ENCODE measurements at places on chromosomes 13 and 19. TPM values are rescaled to one million over a fixed set of nuclear protein-coding genes. Genes with fewer than 3 reads are reported as not detected.

DNA sequence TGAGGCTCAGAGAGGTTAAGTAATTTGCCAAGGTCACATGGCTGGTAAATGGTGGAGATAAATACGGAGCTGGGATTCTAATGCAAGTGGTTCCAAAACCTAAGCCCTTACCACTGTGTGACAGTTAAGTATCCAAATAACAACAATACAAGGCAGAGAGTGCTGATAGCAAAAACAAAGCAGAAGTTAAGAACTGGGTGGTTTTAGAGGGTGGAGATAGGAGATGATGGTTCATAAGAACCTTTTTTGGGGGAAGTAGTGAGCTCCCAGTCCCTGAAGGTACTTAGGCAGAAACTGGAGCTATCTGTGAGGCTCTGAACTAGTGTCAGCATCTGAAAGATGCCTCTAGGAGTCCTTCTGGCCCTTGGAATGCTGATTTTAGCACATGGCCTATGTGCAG, 56.2 kb upstream of the UBE2L5 start:
- no peak for DNase-seq

DNA sequence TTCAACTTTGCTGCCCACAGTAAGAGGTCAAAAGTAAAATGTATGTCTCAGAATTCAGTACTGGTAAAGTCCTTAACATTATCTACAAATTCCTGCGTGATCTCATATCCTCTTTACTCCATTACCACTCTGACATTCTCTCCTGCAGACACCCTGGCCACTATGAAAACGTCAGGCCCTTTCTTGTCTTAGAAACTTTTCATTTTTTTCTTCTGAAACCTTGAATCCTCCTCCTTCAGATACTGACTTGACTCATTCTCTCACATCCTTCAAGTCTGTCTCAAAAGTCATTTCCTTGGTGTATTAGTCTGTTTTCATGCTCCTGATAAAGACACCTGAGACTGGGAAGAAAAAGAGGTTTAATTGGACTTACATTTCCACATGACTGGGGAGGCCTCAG, 262.3 kb downstream of the POU4F1 start:
- no peak for DNase-seq

GRCh38 chr19:31553846-31554215, 204.6 kb upstream of the TSHZ3 start:
- no peak for DNase-seq

- DNase-seq: no peak
Measured at GRCh38 chr13:50078895-50079654, 63.8 kb downstream of the KCNRG start.

DNA sequence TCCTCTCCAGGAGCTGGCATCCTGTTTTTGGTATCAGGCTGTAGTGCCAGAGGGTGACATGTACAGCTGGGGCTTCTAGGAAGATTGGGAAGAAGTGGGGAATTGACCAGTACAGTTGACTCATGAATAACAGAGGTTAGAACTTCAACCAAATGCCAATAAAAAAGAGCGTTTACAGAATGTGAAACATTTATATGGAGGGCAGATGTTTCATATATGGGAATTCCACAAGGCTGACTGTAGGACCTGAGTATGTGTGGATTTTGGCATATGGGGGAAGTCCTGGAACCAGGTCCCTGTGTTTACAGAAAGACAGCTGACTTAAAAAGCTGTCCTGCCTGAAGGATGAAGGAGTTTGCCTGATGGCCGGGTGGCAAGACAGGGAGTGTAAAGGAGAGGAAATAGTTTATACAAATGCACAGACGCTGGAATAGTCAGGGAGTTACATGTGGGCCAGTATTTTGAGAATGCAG, 5.2 kb downstream of the CHAMP1 start:
- DNase-seq: no peak

BST2 gene
- 2.7 TPM for total RNA-seq

TMEM150B gene
- not detected for total RNA-seq

METTL21C gene
- not detected for total RNA-seq

CBY2 gene
- total RNA-seq: not detected

MAST1 gene
- 11.9 TPM for total RNA-seq

DNA sequence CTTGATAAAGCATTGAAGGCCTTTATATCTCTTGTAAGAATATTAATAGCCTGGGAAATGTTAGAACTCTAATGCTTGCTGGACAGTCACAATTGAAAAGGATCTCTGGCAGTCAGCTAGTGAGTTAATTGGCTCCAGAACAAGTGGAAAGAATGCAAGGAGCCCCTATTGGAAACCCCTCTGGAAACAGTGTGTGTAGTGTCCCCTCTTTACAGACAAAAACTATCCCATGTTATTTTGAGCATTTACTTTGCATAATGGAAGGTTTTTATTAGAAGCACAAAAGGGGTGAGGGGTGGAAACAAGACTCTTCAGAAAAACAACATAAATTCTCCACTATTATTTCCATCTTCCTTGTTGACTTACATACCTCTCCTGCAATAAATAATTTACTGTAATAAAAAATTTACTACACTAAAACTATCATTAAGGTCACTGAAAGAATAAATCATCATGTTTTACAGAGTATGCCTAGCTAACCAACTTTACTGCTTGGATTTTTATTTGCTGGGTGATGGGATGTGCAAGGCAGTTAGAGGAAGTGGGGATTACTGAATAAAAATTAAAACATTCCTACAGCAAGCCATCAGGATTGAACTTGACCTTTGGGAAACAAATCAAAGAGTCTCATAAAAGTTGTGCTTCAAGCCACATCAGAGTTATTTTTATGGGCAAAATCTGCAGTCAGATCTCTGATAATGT, 610.4 kb downstream of the TBC1D4 start:
- DNase-seq: no peak

DNA sequence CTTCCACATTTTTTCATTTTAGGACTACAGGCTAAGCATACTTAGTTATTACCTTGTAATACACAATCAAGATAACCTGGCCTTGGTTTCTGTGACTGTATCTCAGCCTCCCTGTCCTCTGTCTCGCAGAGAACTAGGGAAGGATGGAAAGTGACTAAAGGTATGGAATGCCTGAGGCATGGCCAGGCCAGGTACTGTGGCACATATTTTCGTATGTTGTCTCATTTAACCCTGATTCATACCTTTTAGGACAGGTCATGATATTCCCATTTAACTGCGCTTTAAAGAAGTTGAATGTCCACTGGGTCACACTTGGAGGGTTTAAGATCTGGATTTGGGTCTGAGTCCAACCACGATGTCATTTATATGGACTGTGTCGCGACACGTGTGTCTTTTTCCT, 322.6 kb downstream of the SHISA2 start:
- DNase-seq: no peak

DNA sequence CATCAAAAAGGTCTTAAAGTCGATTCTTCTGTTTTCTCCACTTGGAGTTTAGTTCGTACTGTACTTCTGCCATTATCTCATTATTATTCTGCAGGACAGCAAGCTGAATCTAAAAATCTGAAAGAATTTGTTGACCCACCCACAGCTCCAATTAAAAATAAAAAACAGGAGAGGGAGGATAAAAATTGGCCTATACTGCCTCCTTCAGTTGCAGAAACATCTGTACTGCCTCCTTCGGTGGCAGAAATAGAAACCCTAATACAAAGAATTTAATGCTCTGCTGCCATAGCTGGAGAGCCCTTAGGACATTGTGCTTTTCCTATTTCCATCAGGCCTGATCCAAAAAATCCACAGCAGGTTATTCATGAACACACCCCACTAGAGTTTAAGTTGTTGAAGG, 9.8 kb downstream of the ZNF350 start:
- no peak for DNase-seq

DNA sequence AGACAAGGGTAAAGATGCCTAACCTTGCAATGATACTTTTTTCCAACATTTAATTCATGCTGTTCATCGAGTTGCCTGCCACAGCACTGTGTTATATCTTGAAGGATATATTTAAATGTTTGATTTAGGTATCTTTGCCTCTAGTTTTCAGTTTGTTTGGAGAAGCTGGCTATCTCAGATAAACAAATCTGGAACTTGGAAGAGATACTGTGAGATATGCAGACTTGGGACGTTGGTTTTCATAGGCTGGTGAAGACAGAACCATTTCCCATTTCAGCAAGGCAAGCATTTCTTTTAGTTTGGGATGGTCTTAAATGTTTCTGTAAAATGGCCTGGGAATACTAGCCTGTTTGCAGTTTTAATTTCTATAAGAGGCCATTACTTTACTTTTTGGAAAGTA, 3.3 kb downstream of the RNASEH2B start:
- no peak for DNase-seq

DNA sequence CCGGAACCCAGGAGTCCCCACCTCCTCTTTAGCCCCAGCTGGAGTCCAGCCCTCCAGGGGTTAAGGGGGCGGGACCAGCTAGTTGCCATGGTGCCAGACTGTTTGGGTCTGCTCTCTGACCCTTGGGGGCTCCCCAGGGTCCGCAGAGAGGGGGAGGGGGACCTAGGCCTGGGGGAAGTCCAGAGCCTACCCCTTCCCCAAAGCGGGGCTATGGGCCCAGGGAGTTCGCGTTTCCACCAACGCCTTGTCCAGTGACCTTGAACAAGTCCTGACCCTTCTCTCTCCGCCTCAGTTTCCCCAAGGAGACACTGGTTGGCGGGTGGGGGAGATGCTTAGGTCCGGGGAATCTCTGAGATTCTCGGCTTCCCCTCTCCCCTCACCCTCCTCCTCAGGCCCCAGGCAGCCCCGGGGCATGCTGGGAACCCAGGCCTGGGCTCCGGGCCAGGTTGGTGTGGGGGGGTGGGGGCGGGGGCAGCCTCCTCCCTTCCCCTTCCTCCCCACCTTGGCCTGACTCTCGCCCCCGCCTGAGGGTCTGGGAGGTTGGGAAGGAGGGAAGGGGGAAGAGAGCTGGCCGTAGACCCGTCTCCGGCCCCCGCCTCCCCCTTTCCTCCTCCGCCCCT, 2.6 kb upstream of the SPACA6 start:
- peak; percentile 77 for DNase-seq

DNA sequence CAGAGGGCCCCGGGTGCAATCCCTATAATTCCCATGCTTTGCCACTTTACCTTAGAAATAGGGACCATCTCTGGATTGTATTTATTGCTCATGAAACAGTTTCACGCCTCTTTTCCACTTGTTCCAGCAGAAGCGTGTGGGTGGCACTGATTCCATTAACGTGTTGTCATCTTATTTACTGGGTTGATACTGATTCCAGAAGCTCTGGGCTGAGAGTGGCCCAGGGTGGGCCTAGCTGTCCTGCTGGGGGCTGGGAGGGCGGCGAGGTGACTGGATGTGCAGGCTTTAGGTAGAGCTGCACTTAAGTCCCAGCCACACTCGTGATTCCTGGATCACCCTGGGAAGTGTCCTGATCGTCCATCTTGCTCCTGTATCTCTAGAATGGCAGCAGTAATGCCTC, 155.0 kb downstream of the TEX29 start:
- DNase-seq: no peak

- peak; percentile 92 for DNase-seq
Measured at GRCh38 chr19:48354332-48354992, 9.3 kb downstream of the TMEM143 start.

All from PC-9 (cell line).